ENCODE measurements at places on chromosomes 2 and 18.

- peaks cover 12% of the 10 kb centered on the region for H3K4me1 ChIP-seq
- no peak for DNase-seq
- peaks cover 3% of the 10 kb centered on the region for H3K27me3 ChIP-seq
- H3K36me3 ChIP-seq, result no peaks in the 10 kb centered on the region
- peak overlapping the region; percentile 40 for H3K4me3 ChIP-seq
- H3K27ac ChIP-seq, result peak overlapping the region; percentile 44
Measured at GRCh38 chr2:121075641-121076497, 209.1 kb downstream of the TFCP2L1 start.

DNA sequence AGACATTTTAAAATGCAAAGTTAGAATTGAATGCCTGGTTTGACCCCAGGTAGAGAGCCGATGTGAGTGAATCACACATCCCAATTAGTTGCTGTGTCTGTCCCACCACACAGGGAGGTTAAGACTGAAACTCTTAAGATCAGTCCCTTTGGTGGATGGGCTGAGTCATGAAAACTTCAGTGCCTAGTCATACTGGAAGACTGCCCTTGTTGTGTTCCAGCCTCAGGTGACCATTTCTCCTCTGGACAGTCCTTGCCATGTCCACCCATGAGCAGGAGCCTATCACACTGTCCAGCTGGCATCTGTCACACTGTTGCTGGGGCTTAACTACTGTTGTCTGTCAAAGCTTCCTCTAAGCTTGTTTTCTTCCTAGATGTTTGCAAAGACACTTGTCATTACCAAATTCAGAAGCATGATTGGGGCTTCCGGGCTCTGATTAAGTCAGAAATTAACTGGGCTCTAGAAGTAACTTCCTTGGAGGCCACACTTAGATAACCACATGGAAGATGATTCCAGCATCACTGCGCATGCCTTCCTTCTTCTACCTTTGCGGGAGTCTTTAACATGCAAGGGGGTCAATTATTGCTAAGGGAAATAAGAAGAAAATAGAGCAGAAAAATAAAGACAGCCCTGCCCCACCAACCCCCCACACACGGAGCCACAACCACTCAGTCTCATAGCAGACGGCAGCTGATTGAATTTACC is 21.3 kb downstream of the CYRIA start:
- H3K4me1 ChIP-seq, result peaks cover 9% of the 10 kb centered on the region
- H3K4me3 ChIP-seq, result no peak overlapping the region
- no peaks in the 10 kb centered on the region for H3K27me3 ChIP-seq
- H3K27ac ChIP-seq, result no peak overlapping the region
- no peaks in the 10 kb centered on the region for H3K36me3 ChIP-seq

DNA sequence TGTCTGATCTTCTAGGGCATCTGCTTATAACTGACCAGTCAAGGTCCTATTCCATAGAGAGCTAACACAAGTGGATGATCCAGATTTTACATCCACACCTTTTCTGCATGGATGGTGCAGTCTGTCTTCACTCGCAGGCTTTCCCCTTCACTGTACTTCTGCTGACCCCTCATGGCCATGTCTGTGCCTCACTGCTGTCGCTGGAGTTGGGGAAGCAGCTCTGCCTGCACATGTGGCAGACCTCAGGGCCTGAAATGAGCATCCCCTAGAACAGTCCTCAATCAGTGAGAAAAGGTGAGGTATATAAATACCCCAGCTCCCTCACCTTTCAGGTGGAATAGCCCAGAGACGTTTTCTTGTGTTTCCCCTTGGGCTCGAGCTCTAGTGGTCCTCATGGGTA is 233.8 kb downstream of the ANKRD36B start:
- peaks cover 20% of the 10 kb centered on the region for H3K27me3 ChIP-seq
- no peaks in the 10 kb centered on the region for H3K4me1 ChIP-seq
- H3K36me3 ChIP-seq, result no peaks in the 10 kb centered on the region
- no peak for DNase-seq
- H3K27ac ChIP-seq, result no peak overlapping the region

DNA sequence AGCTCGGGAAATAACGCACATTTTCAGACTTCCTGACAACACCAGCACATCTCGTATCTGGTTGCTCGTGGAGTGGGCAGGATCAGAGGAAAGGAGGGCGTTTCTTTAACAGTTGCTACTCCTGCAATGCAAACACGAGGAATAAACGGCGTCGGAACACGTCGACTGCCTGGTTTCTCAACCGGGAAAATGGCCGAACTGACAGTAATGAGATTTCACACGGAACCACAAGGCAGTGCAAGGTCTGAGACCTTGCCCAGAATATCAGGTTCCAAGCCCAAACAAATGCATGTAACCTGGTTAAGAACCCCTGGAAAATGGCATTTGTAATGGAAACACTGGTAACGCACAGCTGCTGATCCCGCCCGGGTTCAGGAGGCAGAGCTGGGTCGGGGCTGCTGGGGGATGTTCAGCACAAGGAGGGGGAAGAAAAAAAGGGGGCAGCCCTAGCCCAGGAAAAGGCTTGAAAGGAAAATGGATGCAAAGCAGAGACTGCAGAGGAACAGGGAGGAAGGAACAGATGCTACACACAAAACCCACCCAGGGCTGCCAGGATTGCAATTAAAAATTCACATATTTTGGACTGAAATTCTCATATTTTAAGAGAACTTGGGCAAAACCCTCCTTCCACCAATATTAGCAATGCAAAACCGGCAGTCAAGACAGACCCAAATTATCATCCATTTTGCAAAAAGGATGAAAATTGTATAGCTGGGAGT is 61.6 kb upstream of the KLHL29 start:
- H3K4me3 ChIP-seq, result no peak overlapping the region
- no peaks in the 10 kb centered on the region for H3K27me3 ChIP-seq
- no peak overlapping the region for H3K27ac ChIP-seq

DNA sequence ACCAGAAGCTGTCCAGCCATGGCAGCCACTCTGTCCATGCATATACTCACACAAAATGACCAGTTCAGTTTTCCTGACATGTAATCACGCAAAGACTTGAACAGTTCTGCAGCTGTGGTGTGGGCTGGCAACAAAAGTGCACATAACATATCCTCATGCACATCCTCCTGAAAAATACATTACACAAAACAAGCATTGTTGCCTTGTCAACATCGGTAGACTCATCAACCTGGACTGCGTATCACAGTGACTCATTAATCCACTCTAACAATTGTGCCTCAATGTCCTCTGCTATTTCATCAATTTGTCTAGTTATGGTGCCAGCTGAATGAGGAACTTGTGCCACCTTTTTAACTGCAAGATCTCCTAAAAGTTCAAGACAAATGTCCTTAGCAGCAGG is 19.5 kb downstream of the RBKS start:
- no peaks in the 10 kb centered on the region for H3K27me3 ChIP-seq
- no peaks in the 10 kb centered on the region for H3K36me3 ChIP-seq
- no peak for DNase-seq
- no peak overlapping the region for H3K4me3 ChIP-seq
- no peak overlapping the region for H3K27ac ChIP-seq

DNA sequence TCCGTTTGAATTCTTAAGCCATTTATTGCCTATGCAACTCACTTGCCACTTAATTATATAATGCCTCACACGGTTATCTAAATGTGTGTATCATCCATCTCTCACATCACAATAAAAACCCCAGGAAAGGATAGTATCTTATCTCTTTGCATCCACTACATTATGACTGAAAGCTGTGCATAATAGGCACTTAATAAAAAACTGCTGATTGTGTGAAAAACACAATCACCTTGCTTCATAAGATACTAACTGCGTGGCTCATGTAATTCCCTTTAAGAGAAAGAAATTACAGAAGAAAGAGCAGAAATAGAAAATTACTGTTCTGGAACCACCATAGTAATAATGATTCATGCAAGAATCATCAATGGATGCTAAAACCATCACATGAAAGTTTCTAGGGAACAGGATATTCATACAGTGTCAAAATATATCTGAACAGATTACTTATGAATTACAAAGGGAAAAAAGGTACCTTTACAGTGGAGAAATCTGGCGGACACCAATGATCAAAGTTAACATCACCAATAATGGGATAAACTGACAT is 29.3 kb downstream of the CUL3 start:
- no peak overlapping the region for H3K4me3 ChIP-seq
- no peak overlapping the region for H3K27ac ChIP-seq
- H3K27me3 ChIP-seq, result no peaks in the 10 kb centered on the region

DNA sequence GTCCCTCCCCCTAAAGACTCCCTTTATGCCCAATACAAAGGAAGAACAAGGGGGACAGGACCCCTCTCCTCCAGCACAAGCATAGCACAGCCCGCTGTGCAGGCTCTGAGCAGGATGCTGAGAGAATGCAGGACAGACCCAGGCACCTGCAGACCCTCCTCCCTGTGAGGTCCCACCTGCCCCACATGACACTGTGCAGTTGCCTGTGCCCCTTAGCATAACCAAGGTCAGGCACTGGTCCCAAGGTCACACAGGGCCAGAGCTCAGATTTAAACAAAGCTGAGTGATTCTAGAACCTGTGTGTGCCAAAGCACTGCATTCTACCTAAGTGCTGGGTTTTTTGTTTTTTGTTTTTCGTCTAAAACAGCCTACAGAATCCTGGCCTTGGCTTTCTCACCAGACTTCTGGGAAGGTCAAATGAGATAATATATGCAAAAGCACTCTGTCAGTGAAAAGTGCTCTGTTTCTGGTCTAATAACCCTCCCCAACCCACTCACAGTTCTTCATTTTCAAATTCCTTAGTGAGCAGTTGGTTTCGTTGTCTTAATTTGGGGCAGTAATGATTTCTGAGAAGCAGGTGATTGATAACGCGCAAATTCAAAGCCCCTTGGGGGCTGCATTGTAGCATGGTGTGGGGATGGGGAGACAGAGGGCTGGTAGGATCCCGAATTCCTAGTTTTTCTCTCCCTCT is 125.7 kb downstream of the KCTD1 start:
- DNase-seq, result no peak
- no peaks in the 10 kb centered on the region for H3K4me1 ChIP-seq
- H3K27ac ChIP-seq, result no peak overlapping the region

GRCh38 chr2:188023035-188023434 is 268.6 kb upstream of the GULP1 start:
- H3K36me3 ChIP-seq, result no peaks in the 10 kb centered on the region
- no peak for DNase-seq
- no peak overlapping the region for H3K27ac ChIP-seq
- no peaks in the 10 kb centered on the region for H3K27me3 ChIP-seq

GRCh38 chr2:233148354-233148753 is 88.2 kb downstream of the INPP5D start:
- no peaks in the 10 kb centered on the region for H3K4me1 ChIP-seq
- H3K36me3 ChIP-seq, result no peaks in the 10 kb centered on the region
- H3K27ac ChIP-seq, result no peak overlapping the region
- H3K4me3 ChIP-seq, result no peak overlapping the region

DNA sequence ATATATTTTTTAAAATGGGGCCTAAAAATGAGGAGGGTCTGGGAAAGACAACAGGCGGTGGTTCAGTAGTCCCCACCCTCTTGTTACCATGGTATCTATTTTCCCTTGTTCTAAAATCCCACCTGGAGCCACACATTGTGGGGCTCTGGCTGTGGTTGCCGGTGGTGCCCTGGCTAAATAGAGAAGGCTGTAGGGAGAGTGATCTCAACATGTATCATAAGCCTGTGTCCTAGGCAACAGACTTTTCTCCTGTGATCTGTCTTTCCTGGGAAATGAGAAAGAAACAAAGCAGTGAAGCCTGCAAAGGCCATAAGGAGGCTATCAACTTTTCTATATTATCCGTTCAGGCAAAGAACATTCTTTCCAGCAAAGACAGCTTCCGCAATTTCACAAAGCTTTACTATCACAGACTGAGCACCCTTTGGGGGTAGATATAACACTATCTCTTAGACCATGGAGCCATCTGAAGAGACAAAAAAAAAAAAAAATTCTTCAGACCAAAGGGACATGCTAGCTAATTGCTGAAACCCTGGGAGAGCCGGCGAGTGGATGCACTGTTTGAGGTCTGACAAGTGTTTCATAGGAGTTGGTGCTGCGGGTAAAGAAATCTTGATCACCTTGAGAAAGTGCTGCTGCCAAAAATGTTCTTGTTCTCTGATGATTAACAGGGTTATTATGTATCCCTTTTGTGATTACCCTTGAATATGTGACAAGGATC is 879.2 kb upstream of the DDX18 start:
- no peak overlapping the region for H3K4me3 ChIP-seq
- no peak for DNase-seq
- H3K27ac ChIP-seq, result no peak overlapping the region
- H3K36me3 ChIP-seq, result no peaks in the 10 kb centered on the region

DNA sequence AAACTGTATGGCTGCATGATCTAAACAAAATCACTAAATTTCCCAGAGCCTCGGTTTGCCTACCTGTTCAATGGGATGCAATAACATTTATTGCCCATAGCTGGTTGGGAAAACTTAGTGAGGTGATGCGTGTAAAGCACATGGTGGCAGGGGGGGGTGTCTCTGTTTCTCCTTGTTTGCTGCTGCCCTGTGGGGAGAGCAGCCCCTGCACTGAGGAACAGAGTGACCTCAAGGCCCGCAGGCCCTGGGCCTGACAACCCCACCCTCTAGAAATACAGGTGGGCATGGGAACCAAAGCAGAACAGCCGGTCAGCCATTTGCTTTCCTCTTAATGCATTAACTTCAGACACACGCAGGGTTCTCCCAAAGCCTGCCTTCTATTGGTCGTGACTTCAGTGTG is 55.1 kb upstream of the SLC66A3 start:
- H3K36me3 ChIP-seq, result no peaks in the 10 kb centered on the region
- H3K27ac ChIP-seq, result no peak overlapping the region
- H3K4me3 ChIP-seq, result no peak overlapping the region
- no peak for DNase-seq

DNA sequence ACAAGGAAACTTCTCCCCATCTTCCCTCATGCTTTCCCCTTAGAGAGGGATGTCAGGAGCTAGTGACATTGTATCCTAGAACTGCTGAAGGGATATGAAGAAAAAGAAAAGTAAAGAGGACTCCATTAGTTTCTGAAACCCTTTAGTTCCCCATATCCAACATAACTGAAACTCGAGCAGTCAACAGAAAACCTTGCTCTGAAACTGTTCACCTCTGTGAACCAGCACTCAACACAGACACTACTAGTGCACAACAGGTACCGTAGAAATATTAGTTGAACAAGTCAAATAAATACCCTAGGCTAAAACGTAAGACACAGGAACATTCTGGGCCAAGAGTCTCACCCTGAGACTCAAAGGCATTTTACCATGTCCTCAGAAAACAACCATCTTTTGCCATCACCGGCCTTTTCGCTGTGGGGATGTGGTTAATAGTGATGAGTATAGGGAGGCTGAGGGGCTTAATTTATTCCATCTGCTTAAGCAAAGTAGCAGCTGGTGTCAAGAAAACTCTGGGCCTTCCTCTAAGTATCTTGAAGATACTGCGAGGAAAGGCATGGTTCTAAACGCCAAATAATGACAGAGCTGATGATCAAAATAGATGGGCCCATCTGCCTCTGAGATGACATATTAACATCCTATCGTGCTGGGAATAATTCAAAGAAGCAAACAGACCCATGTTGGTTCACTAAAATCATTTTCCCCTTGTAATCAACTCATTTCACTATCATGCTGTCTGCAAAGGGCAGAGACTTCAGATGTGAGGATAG is 156.8 kb downstream of the STK39 start:
- H3K27me3 ChIP-seq, result no peaks in the 10 kb centered on the region
- H3K4me1 ChIP-seq, result no peaks in the 10 kb centered on the region
- no peak for DNase-seq
- H3K27ac ChIP-seq, result no peak overlapping the region

Data from astrocyte (in vitro differentiated cells and primary cell).